ENCODE measurements at places on chromosomes 1 and 21.

DNA sequence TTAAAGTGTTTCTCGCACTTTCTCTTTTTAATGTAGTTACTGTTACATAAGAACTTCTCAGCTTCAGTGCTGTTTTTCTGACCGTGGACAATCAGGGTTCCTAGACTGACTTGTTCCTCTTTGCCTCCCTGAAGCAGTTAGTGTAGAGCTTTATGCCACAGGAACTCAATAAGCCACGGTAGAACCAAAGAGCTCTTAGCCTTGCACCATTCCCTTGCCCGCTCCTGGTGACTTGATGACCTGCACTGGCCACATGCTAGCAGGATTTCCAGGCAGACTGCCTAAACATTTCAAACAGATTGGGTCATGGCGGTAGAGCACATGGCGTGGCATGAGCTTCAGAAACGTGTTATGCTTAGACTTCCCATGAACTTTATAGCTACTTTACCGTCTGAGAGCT is 18.8 kb upstream of the FASLG start:
- DNase-seq: no peak

GRCh38 chr1:187046293-187046692 is 217.5 kb downstream of the PLA2G4A start:
- DNase-seq: no peak

- DNase-seq: no peak
Observed at GRCh38 chr21:15617964-15618363, 111.8 kb upstream of the USP25 start.

DNA sequence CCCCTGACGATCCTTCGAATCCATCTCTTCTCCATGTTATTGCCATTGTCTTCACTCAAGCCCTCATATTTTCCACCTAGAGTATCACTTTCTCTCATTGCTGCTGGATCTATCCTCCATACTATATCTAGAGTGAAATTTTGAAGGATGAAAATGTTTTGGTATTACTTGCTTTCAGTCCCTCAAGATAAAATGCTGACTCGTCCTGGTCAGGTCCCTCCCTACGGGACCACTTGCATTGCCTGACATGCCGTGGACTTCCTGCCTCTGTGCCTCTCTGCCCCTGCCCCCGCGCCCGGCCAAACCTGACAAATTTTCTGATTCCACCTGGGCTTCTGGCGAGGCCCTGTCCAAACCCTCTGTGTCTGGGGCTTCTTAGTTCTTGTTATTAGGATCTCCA is 23.6 kb downstream of the SPATA46 start:
- no peak for DNase-seq

- DNase-seq: no peak
Observed at GRCh38 chr1:93196591-93196990, 16.1 kb downstream of the CCDC18 start.

GRCh38 chr1:214384373-214385079 is 103.6 kb downstream of the SMYD2 start:
- no peak for DNase-seq

DNA sequence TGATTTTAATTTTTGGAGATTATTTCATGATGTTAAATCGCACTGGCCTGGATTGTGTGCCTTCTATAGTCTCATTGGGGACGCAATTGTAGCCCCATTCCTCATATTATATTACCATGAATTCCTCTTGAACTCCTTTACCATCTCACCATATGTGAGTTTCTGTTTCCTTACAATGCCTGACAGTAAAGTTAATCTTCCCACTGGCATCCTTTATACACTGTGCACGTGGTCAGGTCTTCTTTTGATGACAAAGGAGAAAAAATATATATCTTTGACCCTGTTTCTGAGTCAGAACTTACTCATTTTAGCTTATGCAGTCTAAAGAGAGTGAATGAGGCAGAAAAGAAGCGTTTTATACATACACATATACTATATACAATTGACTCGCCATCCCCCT is 774 bp upstream of the ABL2 start:
- DNase-seq: no peak

DNA sequence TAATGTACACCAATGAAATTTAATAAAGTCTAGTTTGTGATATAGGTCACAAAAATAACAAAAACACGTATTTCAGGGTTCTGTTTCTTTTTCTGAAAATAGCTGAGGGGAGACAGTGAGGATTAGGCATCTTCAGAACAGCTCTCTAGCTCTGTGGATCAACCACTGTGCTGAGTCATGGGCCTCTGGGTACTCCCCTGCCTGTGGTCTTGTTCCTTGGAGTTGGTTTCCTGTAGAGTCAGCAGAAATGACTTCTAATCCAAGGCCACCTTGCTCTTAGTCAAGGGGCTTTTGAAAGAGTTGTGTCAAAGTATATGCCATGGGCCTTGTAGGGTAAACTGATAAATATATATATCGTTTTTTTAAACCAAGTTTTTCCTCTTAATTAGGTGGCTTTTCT is 141.8 kb upstream of the ZRANB2 start:
- no peak for DNase-seq

DNA sequence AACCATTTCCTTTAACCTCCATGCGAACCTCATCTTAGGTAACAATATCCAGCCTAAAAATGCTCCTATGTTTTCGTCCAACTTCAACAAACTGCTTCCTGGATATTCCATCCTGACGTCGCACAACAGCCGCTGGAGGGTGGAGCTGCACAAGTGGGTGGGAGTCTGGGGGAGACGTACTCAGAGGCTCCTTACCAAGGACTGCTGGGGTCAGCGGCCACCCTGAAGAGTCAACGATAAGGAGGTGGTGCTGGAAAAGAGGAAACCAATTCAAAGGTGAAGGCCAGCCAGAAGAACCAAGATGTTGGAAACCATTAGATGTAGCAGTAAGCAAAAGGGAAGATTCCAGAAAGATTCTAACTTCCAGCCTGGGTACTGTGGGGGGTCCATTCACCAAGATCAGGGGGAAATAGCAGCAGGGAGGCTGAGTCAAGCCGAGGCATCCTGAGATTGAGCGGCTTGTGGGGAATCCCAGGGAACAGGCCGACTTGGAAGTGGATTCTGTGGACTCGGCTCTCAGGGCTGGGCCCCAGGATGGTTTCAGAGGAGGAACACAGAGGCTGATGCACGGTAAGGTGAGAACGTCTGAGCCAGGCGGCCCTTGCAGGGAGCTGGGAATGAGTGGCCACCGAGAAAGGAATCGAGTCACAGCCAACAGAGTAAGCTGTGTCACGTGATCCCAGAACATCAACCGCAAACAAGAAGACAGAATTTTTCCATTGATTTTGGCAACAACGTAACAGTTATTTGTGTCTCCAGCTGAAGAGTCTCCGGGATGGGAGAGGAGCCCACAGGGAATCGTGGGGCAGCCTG is 375.7 kb downstream of the NPHP4 start:
- DNase-seq: no peak

DNA sequence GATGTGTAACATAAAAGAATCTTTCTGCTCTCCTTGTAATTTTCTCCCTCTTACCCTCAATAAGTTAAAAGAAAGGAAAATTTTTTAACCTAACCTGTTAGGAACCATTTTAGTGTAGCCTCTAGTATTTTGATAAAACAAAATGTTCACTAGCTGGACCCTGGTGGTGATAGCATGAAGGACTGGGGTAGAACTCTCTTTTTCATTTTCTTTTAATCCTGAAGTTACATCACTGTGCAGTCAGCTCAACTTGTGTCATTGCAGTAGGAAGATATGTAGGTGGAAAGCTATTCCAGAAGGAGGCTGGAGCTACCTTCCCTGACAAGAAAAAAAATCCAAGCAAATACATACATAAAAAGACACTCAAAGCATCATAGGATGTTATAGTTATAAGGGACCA is 39.3 kb downstream of the NFIA start:
- DNase-seq: no peak

DNA sequence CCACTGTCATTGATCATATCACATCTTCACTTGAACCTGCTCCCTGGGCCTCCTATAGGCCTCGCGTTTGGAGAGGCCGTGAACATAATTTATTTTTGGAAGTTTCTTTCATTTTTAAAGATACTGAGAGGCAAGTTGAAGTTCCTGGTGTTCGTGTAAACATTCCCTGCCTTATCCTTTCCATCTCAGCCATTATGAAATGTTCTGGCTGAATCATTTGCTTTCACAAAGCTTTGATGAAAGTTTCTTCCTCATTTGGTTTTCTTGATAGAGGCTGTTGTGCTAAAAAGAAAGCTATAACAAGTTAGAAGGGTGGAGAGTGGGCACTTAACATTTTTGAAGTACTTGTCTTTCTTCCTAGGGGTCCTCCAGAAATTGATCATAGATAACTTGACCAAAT is 15.5 kb downstream of the CAMTA1 start:
- no peak for DNase-seq

GRCh38 chr1:185406006-185406690 is 89.1 kb upstream of the IVNS1ABP start:
- DNase-seq: no peak

GRCh38 chr1:206074839-206075238 is 21.9 kb downstream of the RHEX start:
- no peak for DNase-seq

GRCh38 chr1:43619996-43620920 is 29.7 kb upstream of the KDM4A start:
- DNase-seq: no peak

DNA sequence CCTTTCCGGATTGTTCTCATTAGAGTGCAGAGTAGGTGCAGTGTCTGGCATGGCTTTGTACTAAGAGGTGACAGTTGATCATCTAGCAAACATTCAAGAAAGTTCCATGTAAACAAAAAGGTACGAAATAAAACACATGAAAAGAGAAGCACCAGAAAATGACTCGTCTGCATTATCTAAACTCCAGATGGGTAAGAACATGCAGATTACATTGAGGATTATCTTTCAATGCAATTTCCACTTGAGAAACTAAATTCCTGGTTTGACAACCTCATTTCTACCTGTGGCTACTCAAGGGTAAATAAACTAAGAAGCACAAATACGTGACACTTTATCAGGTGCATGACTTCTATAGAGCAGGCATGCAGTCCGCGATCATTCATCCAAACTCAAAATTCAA is 17.6 kb downstream of the SLC30A10 start:
- DNase-seq: no peak

DNA sequence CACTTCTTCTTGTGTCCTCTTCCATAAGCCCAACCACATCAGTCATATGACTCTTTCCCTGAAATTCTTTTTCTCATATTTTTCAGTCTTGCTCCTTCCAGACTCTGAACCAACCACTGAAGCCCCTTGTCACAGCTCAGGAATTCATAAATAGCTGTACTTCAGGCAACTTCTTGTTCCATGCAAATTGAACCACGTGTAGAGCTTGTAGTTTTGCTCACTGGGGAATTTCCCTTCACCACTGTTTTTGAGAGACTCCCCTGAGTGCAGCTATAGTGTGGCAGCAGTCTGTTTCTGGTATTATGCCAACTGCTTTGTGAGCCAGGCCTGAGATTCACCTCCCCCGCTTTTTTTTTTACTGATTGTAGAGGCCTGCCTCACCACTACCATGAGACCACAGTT is 150.3 kb upstream of the SPAG17 start:
- DNase-seq: no peak

- no peak for DNase-seq
Observed at GRCh38 chr1:118973531-118974137, 14.5 kb downstream of the TBX15 start.

DNA sequence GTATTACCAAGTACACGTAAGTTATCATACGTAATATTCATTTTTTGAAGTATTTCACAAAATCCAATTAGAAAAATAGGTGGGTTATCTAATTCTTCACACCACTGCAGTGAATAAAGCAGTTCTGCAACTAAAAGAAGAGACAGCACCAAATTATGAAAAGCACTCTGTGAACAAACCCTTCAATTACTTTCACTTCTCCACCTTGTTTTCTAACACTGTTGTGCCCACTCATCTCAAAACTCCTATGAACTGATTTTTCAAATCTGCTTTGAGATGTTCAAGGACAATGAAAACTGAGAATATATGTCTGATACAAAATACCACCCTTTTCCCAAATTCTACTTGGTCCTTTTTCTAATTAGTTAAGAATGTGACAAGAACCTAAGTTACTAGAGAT is 39.4 kb downstream of the LTN1 start:
- no peak for DNase-seq

DNA sequence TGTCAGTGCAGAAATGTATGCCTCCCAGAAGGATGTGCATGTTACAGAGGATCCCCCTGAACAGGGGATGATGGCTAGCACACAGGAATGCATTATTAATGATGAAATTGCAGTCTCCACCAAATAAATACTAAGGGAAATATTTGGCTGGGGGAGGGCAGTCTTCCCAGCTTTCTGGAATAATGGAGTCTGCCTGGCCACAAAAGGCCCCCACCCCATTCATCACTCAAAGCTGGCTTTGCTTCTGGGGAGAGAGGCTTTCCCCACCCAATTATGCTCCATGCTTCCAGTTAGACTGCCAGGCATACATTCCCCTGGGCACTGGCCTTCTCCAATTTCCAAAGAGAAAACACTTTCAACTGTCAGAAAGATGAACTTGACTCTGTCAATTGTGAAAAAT is 302.7 kb downstream of the SIPA1L2 start:
- no peak for DNase-seq

DNA sequence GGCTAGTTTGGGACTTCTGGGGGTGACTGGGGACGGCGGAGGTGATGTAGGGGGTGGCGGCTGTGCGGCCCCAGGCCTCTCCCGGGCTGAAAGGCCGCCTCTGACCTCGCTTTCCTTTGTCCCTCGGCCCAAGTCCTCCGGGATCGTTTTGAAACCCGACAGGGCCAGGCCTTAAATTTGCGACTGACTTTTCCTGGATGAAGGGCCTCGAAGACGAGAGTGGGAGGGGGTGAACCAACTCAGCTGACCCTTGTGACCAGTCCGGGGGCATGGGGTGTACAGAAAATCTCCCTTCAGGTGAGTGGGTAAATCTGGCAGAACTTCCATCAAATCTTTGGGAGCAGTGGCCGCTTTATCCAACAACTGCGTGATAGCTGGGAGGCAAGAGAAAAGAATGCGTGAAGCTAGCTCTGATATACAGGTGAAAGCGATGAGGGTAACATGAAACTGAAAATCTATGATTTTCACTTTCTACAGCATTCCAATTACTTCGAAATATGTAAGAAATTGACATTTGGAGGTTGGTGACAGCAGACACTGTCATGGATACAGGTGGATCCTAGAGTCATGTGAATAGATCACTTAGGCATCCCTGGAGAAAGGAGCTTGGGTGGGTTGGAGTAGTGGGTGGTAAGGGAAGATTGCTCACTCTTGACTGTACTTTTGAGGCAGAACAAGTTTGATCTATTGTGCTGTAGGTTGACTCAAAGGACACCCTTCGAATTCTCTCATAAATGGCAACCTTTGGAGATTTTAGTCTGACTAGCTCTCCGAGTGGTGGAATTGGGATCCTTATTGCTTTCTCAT is 885 bp downstream of the AHCYL1 start:
- no peak for DNase-seq

DNA sequence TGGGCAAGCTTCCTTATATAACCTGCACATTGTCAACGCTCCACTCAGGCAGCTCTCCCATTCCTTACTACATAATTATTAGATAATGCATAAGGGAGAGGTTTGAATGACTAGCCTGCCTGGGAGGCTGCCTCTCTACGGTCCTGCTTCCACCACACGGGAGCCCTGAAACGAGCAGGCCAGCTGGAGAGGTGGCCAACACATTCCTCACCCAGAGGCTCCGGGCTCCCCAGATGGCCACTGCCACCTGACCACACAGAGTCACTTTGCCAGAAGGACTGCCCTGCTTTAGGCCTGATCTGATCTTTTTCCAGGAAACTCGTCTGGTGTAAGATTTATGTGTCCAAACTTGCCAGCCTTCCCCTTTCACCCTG is 27.9 kb downstream of the HIVEP3 start:
- no peak for DNase-seq

Measured in activated gamma-delta T cell treated with Interleukin-2 at 50 U/mL for 16 hours (primary cell).